ENCODE measurements at places on chromosomes 12 and 14.

GRCh38 chr12:118307069-118307954 lies 65.4 kb downstream of the TAOK3 start:
- DNase-seq, result peak; percentile 69

- no peak for DNase-seq
Observed at GRCh38 chr14:66638689-66639088, 130.7 kb downstream of the GPHN start.

DNA sequence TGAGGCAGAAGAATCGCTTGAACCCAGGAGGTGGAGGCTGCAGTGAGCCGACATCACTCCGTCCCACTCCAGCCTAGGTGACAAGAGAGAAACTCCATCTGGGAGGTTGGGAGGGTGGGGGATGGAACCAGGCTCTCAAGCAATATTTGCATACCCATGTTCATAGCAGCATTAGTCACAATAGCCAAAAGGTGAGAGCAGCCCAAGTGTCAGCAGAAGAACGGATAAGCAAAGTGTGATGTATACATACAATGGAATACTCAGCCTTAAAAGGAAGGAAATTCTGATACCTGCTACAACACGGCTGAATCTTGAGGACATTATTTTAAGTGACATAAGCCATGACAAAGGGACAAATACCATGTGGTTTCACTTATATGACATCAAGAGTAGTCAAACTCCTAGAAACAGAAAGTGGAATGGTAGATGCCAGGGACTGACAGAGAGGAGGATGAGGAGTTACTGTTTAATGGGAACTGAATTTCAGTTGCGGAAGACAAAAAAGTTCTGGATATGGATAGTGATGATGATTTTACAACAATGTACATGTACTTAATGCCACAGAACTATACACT lies 11.6 kb downstream of the DAD1 start:
- no peak for DNase-seq

- no peak for DNase-seq
Observed at GRCh38 chr12:49636979-49637755, 13.8 kb downstream of the PRPF40B start.

DNA sequence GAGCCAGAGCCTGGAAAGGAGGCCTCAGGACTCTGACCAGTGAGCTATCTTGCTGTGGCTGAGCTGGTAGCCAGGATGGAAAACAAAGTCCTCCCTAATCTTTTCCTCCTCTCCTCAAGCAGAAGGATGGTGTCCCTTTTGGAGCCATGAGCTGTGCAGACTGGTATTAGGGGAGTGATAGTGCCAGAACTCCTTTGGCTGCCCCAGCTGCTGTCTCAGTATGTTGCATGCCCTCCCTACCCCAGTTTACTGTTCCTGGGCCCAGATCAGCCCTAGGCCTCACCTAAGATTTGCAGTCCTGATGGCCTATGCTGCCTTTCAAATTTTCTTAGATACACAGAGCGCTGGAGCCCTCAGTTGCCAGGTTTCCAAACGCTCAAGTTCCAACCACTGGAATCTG lies 150.3 kb upstream of the ALG10B start:
- DNase-seq, result no peak

- no peak for DNase-seq
Observed at GRCh38 chr12:27564612-27565213, 40.7 kb downstream of the PPFIBP1 start.

DNA sequence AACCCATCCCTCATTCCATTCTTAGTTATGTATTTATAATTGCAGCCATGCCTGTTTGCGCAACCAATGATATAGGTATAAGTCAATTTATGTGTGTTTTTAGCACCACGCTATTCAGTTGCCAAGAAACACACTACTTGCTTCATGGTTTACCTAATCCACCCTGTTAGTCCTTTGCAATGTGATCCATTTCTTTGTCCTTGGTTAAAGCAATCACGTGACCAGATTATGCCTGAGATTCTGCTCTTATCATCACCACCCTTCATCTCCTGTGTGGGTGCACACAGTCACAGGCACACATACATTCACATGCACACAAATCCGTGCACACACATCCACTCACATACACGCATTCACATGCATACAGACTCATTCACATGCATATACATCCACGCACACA lies 52.3 kb upstream of the KCNA5 start:
- DNase-seq, result no peak

DNA sequence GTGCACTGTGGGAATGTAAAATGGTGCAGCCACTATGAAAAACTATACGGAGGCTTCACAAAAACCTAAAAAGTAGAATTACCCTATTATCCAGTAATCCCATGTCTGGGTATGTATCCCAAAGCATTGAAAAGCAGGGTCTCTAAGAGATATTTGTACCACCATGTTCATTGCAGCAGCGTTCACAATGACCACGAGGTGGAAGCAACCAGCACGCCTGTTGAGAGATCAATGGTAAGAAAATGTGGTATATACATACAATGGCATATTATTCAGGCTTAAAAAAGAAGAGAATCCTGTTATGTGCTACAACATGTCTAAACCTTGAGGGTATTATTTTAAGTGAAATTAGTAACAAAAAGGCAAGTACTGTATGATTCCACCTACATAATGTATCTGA lies 910 bp upstream of the NOPCHAP1 start:
- DNase-seq, result no peak

- DNase-seq, result peak; percentile 76
Observed at GRCh38 chr14:102901633-102902032, 20.8 kb upstream of the AMN start.

GRCh38 chr12:12839873-12840579 lies 26.9 kb downstream of the DDX47 start:
- no peak for DNase-seq

GRCh38 chr14:64502887-64503433 lies 678 bp downstream of the ZBTB25 start:
- DNase-seq, result no peak

- DNase-seq, result peak; percentile 20
Observed at GRCh38 chr12:113862590-113863454, 103.3 kb downstream of the RBM19 start.

GRCh38 chr14:77498984-77499527 lies 440 bp upstream of the ISM2 start:
- no peak for DNase-seq

DNA sequence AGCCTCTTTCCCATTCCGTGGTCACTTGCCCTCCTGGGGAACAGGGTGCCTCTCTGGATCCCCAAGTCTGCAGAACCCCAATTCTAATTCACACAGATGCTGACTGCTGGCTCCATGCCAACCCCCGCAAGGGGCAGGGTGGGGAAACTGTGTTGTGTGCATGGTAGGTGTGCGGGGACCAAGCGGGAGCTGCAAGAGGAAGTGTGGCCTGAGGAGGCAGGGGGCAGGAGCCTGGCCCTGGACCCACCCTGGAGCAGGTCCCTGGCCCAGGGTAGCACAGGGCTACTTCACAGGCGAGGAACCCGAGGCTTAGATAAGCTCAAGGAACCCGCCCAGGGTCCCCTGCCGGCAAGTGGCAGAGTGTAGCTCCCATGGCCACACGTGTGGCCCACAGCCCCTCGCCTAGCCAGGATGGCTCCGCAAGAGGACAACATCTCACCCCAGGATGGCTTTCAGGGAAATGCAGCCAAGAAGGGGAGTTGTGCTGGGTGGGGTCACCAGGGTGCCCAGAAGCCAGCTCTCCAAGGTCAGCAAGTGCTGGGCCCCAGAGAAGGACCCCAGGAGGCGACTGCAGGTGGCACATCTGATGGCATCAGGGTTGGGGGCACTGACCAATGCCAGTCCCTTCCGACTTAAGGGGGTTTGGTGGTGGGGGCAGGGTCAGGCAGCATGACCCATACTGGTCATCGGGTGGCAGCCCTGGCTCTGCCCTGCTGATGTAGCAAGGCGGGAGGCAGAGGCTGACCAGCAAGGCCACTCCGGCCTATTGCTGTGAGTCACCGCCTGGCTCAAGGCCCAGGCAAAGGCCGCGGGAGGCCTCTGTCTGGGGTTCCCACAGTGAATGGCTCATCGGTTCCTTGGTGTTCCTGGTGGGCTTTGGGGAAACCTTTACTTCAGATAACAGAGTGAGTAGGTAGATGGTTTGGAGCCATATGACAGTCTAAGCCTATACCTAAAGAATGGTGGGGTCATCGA lies 37.3 kb upstream of the EML1 start:
- DNase-seq, result no peak

DNA sequence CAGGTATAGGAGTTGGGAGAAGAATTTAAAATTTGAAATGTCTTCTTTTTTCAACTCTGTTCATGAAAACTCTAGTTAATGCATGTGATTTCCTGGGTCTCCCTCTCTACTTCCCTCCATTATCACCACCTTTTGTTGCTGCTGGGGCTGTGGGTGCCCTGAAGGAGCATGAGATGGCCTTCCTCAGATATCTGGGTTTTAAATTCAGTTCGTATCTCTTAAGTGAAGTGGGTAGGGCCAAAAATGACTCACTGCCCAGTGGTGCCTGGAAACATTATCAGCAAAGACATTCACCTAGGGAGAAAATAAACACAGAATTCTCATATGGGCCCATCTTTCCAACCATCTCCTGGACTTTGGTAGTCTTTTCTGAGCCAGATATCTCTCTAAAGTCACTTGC lies 234.9 kb upstream of the PLEKHG7 start:
- DNase-seq, result no peak

- DNase-seq, result no peak
Observed at GRCh38 chr14:99945732-99946651, 119.2 kb upstream of the EVL start.

DNA sequence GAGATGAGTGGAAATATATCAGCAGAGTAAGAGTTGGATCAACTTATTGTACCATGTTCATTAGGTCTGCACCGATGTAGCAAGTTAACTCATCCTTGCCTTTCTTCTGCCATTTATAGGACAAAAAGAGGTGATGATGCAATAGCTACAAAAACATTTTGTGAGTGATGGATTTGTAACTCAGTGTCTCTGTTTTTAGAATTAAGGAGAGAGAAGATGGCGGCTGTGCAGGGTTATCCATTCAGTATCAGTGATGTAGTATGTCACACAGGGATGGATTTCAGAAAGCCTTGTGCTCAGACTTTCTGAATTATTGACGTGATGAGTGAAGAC lies 62.1 kb upstream of the GNPNAT1 start:
- no peak for DNase-seq

DNA sequence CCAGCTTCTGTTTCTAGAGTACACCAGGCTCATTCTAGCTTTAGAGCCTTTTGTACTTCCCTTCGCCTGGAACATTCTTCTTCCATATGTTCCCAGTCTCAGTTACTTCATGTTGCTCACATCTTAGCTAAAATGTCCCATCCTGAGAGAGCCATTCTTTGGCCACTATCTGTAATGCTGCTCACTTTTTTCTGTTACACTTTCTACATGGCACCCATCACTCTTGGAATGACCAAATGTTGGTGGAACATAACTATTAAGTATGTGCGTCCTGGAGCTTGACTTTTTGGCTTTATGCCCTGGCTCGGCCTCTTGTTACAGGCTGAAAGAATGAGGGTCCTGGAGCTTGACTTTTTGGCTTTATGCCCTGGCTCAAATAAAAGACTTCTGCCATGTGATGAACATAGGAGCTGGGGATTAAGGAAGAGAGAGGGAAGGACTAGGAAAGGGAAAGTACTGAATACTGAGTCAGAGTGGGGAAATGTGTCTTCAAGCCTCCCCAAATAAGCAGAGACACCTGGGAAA lies 442.9 kb upstream of the ATP2B1 start:
- DNase-seq, result no peak

All from GM12878 (cell line).